LHCN-M2 (cell line): ENCODE measurements at places on chromosomes 11 and 22. TPM values are rescaled to one million over a fixed set of nuclear protein-coding genes. Genes with fewer than 3 reads are reported as not detected.

HPS4 gene
- total RNA-seq = 24.3 and 42.3 TPM in 2 replicates

CTSF gene
- total RNA-seq = 25.1 and 28.9 TPM in 2 replicates

SPDYC gene
- not detected in 2 replicates for total RNA-seq

RCOR2 gene
- total RNA-seq = 0.23 and 0.58 TPM in 2 replicates

PYGM gene
- total RNA-seq = not detected in 2 replicates

MS4A6E gene
- not detected in 2 replicates for total RNA-seq

OR51B5 gene
- not detected in 2 replicates for total RNA-seq

VWCE gene
- 1.2 and 1.7 TPM in 2 replicates for total RNA-seq
